ENCODE measurements at places on chromosomes 3 and 15.

DNA sequence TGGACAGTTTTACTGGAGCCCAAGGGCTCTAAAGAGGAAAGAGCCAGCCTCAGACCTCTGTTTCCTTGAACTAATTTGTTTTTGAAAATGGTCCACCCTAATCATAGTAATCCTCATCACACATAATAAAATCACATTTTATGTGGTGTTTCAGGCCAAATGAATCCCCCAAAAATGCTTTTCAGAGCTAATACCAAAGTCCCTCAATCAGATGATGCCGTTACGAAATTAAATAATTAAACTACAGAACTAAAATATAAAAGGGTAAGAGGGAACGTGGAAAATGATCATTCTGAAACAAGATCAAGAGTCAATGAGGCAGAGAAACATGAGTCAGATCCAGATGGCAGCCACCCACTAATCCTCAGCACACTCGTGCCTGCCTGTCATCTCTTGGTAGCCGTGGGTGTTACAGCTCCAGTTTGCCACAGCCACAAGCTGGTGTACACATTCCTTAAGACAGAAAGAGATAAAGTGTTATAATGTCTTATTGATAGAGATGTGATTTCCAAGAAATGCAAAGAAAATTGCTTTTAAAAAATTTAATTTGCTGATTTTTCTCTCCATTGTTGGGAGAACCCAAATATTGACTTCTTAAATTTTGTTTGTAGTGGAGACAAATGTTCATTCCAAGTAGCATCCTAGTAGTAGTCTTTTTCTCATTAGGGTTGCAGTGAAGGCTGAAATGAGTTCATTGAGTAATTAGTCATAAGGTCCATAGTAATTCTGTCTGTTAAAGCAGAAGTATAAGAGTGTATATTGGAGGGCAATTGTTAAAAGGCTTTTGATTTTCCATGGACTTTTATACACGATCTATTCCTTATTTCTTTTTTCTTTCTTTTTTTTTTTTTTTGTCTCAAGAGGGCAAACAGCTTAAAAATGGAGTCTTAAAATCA, 104.2 kb downstream of the AGBL1 start:
- no peak for DNase-seq

DNA sequence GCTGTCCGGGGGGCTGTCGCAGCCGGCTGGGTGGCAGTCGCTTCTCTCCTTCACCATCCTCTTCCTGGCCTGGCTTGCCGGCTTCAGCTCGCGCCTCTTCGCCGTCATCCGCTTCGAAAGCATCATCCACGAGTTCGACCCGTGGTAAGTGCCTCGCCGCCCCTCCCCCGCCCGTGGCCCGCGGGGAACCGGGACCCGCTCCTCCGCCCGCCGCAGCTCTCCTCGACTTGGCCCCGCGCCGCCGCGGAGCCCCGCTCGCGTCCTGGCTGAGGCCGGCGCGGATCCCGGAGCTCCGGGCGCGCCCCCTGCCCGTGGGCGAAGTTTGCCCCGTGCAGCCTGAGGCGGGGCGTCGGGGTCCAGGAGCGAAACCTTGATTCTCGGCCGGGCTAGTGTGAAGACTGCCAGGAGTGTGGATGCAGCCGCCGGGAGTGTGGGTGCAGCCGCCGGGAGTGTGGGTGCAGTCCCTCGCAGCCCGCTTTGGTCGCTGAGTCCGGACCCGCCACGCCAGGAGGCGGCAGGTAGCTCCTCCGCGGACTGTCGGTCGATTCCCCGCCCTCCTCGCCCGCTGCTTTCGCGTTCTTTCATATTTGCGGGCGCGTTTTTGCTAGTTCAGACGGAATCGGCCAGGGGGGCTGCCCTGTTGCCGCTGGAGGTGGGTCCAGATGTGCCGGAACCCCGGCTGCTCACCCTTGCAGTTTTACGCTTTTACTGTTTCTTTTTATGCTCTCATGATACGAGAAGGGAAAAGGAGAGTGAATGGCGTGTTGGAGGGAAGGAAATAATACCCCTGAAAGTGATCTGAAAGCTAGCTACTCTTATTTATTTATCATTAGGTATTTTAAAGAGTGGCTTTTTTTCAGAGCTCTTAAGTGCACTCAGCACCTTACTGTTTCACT, 692 bp downstream of the STT3B start:
- peak; percentile 22 for DNase-seq

DNA sequence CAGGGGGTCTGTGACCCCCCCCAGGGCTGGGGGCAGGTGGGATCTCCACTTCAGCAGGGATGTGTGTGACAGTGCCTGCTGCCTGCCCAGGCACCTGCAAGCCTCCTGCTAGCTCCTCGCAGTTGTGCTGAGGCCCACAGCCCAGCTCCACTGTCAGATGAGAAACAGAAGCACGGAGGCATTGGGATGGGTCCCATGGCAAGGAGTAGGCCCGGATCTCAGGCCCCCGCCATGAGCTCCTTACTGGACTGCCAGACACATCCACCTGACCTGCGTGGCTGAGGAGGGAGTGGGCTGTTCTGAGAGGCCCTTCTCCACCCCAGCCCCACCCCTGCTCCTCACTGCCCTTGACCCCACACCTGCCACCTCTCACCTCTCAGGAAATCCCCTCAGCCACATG, 18.2 kb upstream of the SKOR1 start:
- DNase-seq, result no peak

DNA sequence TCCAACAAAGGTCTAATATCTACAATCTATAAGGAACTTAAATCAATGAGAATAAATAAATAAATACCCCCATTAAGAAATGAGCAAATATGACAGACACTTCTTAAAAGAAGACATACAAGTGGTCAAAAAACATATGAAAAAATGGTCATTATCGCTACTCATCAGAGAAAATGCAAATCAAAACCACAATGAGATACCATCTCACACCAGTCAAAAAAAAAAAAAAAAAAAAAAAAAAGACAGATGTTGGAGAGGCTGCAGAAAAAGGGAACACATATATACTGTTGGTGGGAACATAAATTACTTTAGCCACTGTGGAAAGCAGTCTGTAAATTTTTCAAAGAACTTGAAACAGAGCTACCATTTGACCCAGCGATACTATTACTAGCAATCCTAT, 31.6 kb upstream of the OR5H6 start:
- no peak for DNase-seq

- DNase-seq, result no peak
Measured at GRCh38 chr15:29143293-29143692, 126.3 kb downstream of the NSMCE3 start.

- DNase-seq, result no peak
Measured at GRCh38 chr3:43957553-43957952, 266.8 kb downstream of the ABHD5 start.

GRCh38 chr3:11995120-11995519, 9.1 kb upstream of the SYN2 start:
- no peak for DNase-seq

GRCh38 chr15:42131826-42132806, 24.3 kb downstream of the PLA2G4F start:
- no peak for DNase-seq

- DNase-seq, result no peak
Measured at GRCh38 chr15:100170291-100171210, 171.2 kb downstream of the ADAMTS17 start.

- DNase-seq, result no peak
Measured at GRCh38 chr15:90903733-90904536, 833 bp downstream of the MAN2A2 start.

- no peak for DNase-seq
Measured at GRCh38 chr3:102024270-102024904, 175.1 kb downstream of the NFKBIZ start.

- no peak for DNase-seq
Measured at GRCh38 chr15:48717458-48717857, 71.9 kb upstream of the FBN1 start.

DNA sequence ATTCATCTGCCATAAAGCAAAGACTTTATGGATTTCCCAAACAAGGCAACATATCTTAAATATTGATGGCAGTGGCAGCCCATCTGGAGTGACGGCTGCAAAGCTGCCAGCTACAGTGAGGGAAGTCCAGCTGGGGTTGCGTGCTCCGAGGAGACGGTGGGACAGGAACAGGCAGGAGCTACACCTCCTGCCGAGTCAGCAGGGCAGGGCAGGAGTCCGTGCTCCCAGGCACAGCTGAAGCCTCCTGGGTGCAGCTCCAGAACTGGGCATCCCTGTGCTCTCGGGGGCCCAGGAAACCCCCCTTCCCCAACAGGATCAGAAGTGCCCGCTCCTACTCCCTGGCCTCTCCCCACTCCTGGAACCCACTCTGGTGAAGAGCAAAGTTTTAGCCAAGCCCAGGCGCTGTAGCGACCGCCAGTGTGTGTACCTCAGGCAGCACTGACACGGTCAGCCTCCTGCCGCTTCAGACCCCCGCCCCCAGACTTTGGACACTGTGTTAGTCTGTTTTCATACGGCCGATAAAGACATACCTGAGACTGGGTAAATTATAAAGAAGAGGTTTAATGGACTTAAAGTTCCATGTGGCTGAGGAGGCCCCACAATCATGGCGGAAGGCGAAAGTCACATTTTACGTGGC, 556.4 kb upstream of the CCDC54 start:
- no peak for DNase-seq

DNA sequence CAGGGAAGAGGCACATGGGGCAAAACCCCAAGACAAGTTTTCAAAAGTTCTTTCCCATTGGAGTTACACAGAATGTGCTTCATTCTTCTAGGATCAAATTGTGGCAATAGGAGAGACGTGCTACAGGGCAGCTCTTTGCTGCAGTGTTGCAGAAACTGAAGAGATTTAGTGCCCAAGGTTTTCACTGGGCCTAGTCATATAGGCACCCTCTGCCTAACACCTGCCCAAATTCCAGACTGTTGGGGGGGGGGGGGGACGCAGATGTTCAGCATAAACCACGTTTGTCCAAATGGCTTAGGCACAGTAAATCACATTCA, 346.8 kb upstream of the ZNF717 start:
- no peak for DNase-seq
